ENCODE measurements at places on chromosomes 12 and 14.

DNA sequence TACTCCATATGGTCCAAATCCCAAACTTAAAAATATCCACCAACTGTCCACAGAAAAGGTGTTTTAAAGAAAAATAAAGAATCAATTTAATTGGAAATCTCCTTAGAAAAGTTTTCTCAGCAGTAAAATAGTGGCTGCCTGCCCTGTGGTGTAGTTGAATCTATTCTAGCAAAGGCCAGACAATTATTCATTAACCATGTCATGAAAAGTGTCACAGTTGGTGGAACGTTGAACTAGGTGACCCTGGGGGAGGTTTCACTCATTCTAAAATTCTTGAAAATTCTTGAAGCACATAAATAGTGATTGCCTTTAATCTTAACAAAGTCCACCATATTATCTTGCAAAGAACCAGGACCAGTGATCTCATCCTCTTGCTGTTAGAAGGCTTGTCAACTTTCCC, 78.4 kb upstream of the GZMB start:
- no peak for DNase-seq

GRCh38 chr12:15620741-15621539, 168.2 kb downstream of the EPS8 start:
- no peak for DNase-seq

GRCh38 chr12:69431591-69432222, 38.5 kb upstream of the FRS2 start:
- no peak for DNase-seq

GRCh38 chr12:77070800-77071449, 5.6 kb upstream of the E2F7 start:
- no peak for DNase-seq

DNA sequence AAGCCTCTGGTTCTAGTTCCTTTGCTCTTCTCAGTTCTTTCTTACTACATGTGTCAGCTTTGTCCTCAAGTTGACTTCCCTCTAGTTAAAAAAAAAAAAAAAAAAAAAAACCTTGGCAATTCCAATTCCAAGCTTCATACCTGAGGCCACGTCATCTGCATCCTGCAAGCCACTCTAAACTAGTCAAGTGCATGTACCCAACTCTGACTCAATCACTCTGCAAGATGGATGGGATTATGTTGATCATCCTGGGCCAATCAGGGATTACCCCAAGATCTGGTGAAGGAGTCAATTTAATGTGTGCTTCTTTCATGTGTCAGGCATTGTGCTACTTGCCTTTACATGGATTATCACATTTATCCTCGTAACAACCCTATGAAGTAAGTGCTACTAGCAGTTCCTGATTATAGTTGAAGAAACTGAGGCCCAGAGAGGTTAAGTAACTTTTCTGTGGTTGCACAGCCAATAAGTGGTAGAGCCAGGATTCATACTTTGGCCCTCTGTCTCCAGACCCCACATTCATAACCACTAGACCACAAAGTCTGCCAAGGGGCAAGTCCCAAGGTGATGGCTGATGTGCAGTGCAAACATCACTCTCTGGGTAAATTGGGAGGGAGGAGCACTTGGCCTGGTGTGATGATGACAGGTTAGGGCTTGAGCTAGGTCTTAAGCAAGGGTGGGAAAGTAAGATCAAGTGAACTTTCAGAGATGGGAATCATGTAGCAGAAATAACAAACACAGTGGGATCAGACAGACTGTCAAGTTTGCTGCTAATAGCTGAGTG, 17.3 kb upstream of the CCND2 start:
- DNase-seq = no peak

DNA sequence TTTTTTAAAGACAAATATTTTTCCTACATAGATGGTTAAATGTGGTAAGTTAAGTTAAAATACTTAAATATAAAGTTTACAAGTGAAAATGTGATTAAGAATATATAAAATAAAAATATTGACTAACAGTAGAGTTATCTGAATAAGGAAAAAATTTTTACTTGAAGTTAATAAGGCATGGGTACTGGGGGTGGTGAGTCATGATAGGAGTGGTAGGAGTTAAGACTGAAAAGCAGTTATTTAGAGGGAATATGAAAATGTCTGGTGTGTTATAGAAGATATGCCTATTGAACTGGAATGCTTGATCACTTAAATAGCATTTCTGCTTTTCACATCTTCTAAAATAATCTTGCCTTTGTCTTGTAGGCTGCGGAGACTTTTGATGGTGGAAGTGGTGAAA, 68.7 kb downstream of the CCDC91 start:
- DNase-seq = no peak
